ENCODE measurements at places on chromosomes 11 and 22.

GRCh38 chr11:134406264-134407185 lies 5.5 kb downstream of the B3GAT1 start:
- no peak for DNase-seq

GRCh38 chr11:115993590-115993989 lies 489.4 kb upstream of the CADM1 start:
- no peak for DNase-seq

DNA sequence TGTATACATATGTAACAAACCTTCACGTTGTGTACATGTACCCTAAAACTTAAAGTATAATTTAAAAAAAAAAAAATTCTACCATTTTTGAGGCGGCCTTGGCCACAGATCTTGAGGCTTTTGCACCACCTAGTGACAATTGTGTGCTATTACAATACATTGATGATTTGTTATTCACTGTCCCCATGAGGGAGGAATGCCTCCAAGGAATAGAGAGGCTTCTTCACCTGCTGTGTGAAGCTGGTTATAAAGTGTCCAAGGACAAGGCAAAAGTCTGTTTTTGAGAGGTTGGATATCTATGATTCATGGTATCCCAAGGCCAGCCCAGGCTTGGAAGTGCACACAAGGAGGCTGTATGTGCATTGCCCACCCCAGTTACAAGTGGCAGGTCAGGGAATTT lies 30.7 kb downstream of the SLC22A25 start:
- no peak for DNase-seq

DNA sequence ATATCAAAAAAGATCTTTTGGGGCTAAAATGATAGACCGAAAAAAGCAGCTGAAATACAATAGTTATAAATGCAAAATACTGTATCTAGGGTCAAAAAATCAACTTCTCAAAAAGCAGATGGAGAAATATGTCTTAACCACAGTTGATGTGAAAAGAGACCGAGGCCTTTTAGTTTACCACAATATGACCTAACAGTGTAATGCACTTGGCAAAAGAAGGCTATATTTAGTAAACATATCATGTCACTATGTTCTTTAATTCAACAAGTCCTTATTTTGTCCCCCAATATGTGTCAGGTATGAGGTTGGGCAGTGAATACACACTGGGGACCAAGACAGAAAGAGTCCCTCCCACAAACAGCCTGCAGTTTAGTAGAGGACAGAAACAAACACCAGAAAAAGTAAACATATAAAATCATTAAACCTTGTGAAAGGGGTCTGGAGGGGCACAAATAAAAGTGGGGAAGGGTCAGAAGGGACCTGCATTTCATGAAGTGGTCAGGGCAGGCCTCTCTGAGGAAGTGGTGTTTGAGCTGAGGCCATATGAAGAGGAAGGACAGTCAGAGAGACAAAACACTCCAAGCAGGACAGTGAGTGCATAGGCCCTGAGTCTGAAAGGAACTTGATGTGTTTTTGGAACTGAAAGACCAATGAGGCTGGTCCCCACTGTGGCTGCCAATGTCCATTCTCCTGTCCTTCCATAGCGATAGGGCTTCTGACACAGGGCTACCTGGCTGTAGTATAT lies 53.4 kb downstream of the LIF start:
- DNase-seq = no peak

GRCh38 chr22:45866646-45867117 lies 110.3 kb downstream of the WNT7B start:
- DNase-seq = no peak

GRCh38 chr11:112113539-112114457 lies 27.1 kb downstream of the SDHD start:
- no peak for DNase-seq

GRCh38 chr11:120020981-120021380 lies 116.9 kb downstream of the TRIM29 start:
- DNase-seq = no peak

DNA sequence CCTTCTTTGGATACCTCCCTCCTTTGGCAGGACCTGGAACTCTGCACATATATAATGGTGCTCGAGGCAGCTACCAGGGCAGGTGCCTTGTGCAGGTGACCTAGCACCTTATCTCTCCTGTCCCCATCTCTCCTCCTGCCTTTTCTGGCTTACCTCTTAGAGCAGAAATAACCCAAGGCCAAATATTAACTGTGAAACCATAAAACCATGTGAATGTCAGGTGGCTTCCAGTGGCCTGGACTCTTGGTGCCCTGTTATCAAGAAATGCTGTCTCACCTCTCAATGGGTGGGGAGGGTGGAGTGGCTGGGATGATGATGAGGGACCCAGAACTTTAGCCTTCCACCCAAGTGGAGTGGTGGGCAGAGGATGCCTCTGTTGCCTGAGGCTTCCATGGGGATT lies 42.9 kb downstream of the YWHAH start:
- no peak for DNase-seq

DNA sequence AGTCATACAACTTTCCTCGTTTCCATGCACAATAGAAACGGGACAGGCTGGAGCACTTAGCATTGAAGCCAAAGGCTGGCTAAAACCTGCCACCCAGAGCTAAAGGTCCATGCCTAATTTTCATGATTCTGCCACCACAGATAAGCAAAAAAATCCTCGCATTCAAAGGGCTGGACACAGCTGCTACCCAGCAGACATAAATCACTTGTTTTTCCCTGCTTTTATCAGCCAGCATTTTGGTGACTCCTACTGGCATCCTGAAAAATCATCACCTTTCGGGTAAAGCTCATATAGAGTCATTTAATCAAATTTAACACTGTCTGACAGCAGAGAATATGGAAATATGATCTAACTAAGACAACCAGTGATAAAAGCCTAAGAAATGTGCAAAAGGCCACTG lies 37.9 kb downstream of the ALG9 start:
- no peak for DNase-seq

All from NK-92 treated with Interleukin-12 subunit alpha and Interleukin-12 subunit beta, amount 100 ng/mL, for 24 hours (cell line).